ENCODE measurements at places on chromosomes 3 and 15.
A peak's percentile ranks its signal among the peaks of the same experiment; 100 is the strongest.

- DNase-seq, result peak; percentile 35
These were observed 5.0 kb downstream of the VGLL4 start for GRCh38 chr3:11638495-11639358.

- DNase-seq, result no peak
These were observed 37.2 kb downstream of the TIGIT start for GRCh38 chr3:114331007-114331406.

GRCh38 chr3:134476306-134476705 lies 9.5 kb downstream of the ANAPC13 start:
- no peak for DNase-seq

GRCh38 chr3:177196456-177197040 lies 734 bp downstream of the TBL1XR1 start:
- DNase-seq, result peak; percentile 61

GRCh38 chr3:115341208-115341607 lies 194.1 kb upstream of the ZBTB20 start:
- DNase-seq, result no peak

DNA sequence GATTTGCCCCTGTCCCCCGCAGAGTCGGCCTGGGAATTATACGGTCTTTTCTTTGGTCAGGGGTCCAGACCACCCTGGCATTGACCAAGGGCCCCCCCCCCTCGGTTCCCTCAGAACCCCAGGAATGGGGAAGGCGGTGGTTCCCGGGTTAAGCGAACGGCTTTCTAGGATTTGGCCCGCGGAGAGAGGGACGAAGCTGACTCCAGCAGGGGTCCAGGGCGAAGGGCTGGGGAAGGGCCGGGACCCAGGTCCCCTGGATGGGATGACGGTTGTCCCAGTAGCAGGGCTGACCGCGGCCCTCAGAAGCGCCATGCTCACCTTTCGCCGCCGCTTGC lies 274 bp downstream of the RRP9 start:
- DNase-seq, result no peak

GRCh38 chr3:160545504-160545871 lies 19.9 kb downstream of the KPNA4 start:
- no peak for DNase-seq

- DNase-seq, result no peak
These were observed 103.6 kb upstream of the TBL1XR1 start for GRCh38 chr3:177300842-177301241.

DNA sequence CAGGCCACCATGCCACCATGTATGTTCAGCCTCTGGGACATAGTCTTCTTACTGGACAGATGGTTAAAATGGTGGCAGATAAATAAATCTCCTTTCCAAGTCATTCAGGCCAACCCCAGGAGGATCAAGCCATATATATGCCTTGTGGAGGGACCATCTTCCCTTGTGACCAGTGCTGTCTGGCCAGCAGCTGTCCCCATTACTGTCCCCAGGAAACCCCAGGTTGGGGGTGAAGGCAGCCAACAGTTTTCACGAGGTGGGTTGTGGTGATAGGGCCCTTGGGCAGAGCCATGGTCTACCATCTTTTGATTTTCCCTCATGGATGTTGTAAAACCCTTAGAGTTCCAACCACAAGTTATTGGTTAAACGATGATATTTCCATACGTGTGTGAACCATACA lies 48.7 kb upstream of the PCSK6 start:
- DNase-seq, result no peak

GRCh38 chr15:89506026-89506686 lies 9.8 kb upstream of the RHCG start:
- DNase-seq, result no peak

GRCh38 chr3:177181418-177181817 lies 15.9 kb downstream of the TBL1XR1 start:
- no peak for DNase-seq

- no peak for DNase-seq
These were observed 2.5 kb upstream of the ANKRD28 start for GRCh38 chr3:15800327-15800726.

DNA sequence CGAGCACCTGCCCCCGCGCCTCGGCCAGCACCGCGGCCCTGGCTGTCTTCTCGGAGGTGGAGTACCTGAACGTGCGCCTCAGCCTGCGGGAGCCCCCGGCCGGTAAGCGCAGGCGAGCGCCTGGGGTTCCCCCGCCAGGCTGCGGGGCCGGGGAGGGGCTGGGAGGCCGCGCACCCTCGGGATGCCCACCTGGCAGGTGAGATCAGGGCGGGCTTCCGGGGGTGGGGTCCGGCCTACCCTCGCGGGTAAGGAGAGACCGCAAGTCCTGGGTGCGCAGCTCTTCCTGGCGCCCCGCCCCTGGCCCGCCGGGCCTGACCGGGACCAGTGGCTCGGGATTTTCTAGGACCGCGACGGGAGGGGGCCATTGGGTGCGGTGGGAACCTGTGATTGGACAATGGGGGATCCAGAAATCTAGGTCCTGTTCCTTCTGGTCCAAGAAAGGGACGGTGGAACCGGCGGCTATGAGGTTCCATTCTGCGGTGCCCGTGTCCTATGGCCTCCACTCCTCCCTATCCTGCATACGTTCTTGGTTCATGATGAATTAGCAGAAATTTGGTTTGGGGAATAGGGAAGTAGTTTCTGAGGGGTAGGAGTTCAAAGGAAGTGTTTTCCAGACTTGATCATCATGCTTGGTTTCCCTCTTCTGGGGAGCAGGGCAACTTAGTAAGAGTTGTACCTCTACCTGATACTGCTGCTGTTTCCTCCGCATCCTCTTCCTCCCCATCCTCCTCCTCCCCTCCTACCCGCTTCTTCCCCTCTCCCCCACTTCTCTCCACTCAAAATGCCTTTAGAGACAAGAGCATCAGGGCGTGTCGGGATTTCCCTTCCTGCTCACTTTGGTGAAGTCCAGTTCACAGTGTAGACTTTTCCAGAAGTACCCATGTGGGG lies 808 bp downstream of the ARRDC4 start:
- peak; percentile 40 for DNase-seq

- DNase-seq, result no peak
These were observed 309.8 kb downstream of the OXSM start for GRCh38 chr3:26099692-26100091.

GRCh38 chr3:67937498-67938118 lies 283.2 kb upstream of the SUCLG2 start:
- no peak for DNase-seq

- no peak for DNase-seq
These were observed 701.4 kb upstream of the LMCD1 start for GRCh38 chr3:7800006-7800780.

- no peak for DNase-seq
These were observed 154.4 kb upstream of the HES1 start for GRCh38 chr3:193981504-193981903.

DNA sequence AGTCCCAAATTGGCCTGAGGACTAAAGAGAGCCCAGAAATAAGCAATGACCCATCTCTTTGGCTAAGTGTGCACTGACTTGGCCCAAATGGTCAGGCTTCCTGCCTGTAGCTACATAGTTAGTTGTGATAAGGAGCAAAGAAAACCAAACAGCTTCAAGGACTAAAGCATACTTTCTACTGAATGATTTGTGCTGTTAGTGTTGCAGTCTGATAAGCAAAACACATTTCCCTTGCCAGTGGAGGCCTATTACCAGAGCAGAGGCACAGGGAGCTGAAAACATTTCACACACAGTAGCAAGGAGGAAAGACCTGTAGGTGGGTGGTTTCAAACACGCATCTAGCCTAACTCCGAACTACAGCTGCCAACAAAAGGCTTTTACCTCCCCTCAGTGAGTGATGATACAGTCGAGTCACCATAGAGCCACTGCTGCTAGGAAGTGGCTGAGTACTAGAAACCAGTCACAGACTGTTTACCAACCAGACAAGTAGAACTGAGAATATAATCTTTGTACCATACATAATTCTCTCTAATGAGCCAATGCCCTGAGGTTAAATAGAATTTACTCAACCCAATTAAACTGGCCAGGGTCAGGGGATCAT lies 222.3 kb upstream of the THBS1 start:
- DNase-seq, result no peak

DNA sequence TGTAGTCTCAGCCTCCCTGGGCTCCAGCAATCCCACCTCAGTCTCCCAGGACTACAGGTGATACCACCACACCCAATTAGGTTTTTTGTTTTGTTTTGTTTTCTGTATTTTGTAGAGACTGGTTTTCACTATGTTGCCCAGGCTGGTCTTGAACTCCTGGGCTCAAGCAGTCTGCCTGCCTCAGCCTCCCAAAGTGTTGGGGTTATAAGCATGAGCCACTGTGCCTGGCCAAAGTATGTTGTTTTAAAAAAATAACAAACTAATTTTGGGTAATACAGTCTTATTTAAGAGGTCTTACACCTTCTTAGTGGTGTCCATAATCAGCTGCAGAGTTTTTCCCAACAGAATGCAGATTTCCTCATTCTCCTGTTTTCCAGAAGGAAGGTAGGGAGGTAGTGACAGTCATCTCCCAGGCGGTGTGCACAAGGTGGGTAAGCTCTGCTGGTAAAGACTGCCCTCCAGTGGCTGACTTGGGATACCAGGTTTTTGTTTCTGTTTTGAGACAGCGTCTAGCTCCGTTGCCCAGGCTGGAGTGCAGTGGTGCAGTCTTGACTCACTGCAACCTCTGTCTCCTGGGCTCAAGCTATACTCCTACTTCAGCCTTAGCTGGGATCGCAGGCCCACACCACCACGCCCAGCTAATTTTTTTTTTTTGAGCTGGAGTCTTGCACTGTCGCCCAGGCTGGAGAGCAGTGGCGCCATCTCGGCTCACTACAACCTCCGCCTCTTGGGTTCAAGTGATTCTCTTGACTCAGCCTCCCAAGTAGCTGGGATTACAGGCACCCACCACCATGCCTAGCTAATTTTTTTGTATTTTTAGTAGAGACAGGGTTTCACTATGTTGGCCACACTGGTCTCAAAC lies 58.4 kb downstream of the MAP6D1 start:
- peak; percentile 69 for DNase-seq

- no peak for DNase-seq
These were observed 14.6 kb downstream of the IP6K2 start for GRCh38 chr3:48702320-48702920.

GRCh38 chr3:13077431-13078162 lies 4.4 kb upstream of the IQSEC1 start:
- DNase-seq, result no peak

DNA sequence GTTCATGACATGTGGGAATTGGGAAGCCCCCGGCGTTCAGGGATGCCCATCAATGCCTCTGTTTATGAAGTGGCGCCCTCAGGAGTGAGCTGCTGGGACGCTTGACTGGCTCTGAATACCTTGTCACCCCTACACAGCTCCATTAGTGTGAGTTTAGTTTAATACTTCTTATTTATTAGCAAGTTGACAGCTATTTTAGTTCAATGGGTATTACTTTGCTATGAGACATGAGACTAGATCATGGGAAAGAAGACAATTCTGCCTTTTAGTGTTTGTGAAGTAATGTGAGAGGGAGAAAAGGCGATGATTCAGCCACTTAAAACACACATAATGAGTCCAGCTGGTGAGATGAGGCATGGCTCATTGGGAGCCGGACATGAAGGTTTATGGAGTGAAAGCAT lies 678.5 kb downstream of the NR2F2 start:
- peak; percentile 32 for DNase-seq

GRCh38 chr3:129383292-129383860 lies 45.1 kb downstream of the EFCAB12 start:
- peak; percentile 63 for DNase-seq

- DNase-seq, result no peak
These were observed 142.7 kb upstream of the SYNPR start for GRCh38 chr3:63135367-63135766.

GRCh38 chr3:104521606-104522336 lies 844.9 kb upstream of the ALCAM start:
- DNase-seq, result no peak

DNA sequence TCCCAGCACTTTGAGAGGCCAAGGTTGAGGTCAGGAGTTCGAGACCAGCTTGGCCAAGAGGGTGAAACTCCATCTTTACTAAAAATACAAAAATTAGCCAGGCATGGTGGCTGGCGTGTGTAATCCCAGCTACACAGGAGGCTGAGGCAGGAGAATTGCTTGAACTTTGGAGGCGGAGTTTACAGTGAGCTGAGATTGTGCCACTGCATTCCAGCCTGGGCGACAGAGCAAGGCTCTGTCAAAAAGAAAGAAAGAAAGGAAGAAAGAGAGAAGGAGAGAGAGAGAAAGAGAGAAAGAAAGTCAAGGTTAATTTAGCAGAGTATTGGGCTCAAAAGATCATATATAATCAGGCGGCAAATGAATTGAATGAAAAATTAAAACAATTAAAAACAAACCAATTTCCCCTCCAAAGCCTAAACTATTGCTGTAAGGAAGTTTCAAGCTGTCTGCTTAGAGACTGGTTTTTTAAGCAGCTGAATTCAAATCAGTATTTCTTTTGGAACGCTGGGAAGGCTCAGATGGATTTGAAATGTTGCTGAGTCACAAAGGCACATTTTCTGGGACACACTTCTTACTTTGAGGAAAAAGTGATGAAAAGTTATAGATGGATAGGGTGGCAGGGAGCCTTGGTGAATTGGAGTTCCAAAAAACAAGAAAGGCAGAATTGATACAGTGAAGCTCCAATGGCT lies 81.3 kb upstream of the BHLHE40 start:
- no peak for DNase-seq

DNA sequence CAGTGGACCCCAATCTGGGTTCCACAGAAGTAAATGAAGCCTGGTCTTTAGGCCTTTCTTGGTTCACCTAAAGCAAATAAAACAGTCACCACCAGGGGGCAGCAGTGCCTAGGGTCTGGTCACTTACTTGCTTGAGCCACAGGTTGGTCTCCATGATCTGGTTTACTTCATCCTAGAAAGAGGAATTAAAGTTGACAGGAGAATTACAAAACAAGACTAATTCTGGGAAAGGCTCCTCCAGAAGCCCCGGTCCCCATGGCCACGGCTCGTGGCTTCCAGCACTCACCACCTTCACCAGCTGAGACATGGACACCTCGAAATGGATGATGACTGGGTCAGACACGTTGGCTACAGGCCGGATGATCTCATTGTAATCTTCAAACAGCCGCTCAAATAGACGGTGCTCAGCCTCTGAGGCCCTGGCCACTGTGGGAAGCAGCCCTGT lies 2.3 kb downstream of the CHRNA3 start:
- DNase-seq, result peak; percentile 97

GRCh38 chr15:33753012-33753411 lies 215.3 kb upstream of the CHRM5 start:
- DNase-seq, result no peak

DNA sequence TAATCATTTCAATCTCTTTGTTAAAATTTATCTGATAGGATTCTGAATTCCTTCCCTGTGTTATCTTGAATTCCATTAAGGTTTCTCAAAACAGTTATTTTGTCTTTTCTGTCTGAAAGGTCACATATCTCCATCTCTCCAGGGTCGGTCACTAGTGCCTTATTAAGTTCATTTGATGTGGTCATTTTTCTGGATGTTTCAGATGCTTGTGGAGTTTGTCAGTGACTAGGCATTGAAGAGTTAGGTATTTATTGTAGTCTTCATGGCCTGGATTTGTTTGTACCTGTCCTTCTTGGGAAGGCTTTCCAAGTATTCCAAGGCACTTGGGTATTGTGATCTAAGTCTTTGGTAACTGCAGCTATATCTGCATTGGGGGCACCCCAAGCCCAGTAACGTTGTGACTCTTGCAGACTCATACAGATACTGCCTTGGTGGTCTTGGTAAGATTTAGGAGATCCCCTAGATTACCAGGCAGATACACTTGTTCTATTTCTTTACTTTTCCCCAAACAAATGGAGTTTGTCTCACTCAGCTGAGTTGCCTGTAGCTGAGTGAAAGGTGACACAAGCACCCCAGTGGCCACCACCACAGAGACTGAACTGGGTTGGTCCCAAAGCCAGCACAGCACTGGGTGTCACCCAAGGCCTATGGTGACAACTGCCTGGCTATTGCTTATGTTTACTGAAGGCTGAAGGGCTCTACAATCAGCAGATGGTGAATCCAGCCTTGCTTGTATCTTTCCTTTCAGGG lies 18.9 kb upstream of the SLC27A2 start:
- DNase-seq, result no peak

All from nephron progenitor cell (in vitro differentiated cells).